Stimulated activated CD4-positive, alpha-beta T cell treated with anti-CD3 and anti-CD28 coated beads, Interleukin-15, amount 100 ng/mL, for 24 hours (primary cell): ENCODE measurements at places on chromosomes 16 and 17.

- DNase-seq = no peak
Measured at GRCh38 chr16:46790599-46791270, 40.2 kb downstream of the C16orf87 start.

DNA sequence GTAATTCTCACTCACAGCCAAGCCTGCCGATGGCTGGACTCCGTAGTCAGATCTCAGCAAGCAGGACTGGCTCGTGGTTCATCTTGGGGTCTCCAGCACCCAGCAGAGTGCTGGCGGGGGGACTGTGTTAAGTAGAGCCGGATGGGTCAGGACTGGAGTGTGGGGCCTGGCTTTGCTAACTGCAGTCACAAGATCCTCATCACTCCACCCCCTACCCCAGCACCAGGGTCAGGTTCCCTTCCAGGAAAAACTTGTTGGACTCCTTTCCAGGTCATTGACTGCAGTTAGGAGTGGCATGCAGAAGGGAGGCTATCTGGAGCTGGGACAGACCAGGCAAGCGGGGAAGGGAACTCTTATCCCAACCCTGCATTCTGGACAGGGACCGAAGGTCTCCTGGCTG is 6.0 kb downstream of the CIITA start:
- DNase-seq = no peak

GRCh38 chr17:77188084-77189066 is 47.6 kb downstream of the SEC14L1 start:
- DNase-seq = peak; percentile 12

- no peak for DNase-seq
Measured at GRCh38 chr16:23821875-23822688, 13.7 kb upstream of the PRKCB start.

DNA sequence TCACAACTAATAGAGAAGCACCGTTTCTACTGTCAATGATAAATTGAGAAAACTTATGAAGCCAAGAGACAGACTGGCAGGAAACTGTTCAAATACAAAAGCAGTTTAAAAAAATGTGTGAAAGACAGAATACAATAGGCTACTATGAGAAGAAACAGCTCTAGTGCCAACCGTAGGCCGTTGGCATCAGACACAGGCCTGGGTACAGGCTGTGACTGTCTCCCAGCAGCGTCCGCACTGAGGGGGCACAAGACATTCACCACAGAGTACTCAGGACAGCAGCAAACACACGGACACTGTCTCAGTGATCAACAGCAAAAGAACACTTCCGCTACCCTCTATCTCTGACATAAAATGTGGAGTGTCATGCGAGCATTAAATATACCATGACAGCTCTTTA is 7.8 kb upstream of the C1QBP start:
- DNase-seq = no peak

GRCh38 chr16:8859913-8860881 is 8.6 kb downstream of the CARHSP1 start:
- no peak for DNase-seq

DNA sequence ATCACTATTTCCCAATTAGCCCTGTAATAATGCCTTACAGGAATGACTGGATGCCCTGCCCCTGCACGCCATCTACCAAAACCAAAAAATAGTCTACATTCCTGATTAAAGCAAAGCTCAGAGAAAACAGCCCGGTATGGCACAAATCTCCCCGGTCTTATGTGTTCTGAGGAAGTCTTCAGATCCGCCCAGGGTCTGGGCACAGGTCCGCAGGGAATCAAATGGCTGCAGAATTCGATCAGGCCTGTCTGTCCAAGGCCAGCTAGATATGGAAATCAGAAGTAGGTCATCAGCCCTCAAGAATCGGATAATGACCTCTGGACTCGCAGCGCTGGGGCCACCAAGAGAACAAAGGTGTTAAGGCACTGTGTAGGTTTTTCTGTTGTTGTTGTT is 171.0 kb downstream of the ZFHX3 start:
- no peak for DNase-seq

- peak; percentile 66 for DNase-seq
Measured at GRCh38 chr17:64938925-64939474, 19.7 kb upstream of the LRRC37A3 start.
